K562 (cell line): ENCODE measurements at places on chromosomes 13 and 19. TPM values are rescaled to one million over a fixed set of nuclear protein-coding genes. Genes with fewer than 3 reads are reported as not detected.

DNA sequence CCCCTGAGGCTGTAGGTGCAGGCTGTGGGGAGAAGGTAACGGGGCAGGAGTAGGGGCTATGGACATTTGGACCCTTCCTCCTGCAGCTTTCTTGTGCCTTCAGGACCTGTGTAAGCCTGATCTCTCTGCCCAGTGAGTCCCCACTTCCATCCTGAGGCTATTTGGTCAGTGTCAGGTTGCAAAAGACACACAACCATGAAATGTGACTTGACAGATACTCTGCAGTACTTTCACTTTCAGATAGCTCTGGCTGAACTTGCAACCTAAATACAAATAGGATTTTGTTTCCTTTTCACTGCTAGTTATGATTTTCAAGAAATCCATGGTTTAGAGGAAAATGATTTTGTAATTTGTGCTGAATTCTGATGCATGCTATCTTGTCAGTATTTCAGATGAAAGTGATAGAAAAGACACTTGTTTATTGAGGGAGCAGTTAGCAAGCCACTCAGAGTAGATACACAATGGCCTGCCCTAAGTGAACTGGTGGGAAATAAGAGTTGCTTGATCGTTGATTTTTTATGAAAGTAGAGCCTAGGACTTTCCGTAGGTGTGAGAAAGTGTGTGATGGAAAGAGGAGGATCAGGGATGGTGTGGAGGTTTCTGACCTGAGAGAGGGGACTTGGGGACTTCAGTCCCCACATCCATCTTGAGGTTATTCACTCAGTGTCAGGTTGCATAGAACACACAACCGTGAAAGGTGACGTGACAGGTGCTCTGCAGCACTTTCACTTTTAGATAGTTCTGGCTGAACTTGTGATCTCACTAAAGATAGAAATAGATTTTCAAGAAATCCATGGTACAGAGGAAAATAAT lies 18.1 kb upstream of the EID2 start:
- no peak overlapping the region for H3K4me3 ChIP-seq
- peaks cover 15% of the 10 kb centered on the region; the same call in 2 of the 3 replicates for H3K27me3 ChIP-seq
- no peak for DNase-seq
- no peak overlapping the region for H3K27ac ChIP-seq
- no peaks in the 10 kb centered on the region for H3K4me1 ChIP-seq
- H3K36me3 ChIP-seq: no peaks in the 10 kb centered on the region

GRCh38 chr19:958967-959855 lies 24.9 kb upstream of the WDR18 start:
- H3K36me3 ChIP-seq: peaks cover 53% of the 10 kb centered on the region; the same call in 2 of the 3 replicates
- H3K4me3 ChIP-seq: no peak overlapping the region
- no peaks in the 10 kb centered on the region for H3K27me3 ChIP-seq
- peak overlapping the region; percentile 50; the same call in 2 of the 3 replicates for H3K27ac ChIP-seq

GRCh38 chr13:97505017-97505416 lies 71.0 kb downstream of the RAP2A start:
- DNase-seq: no peak
- no peaks in the 10 kb centered on the region for H3K4me1 ChIP-seq
- H3K27ac ChIP-seq: no peak overlapping the region
- H3K36me3 ChIP-seq: no peaks in the 10 kb centered on the region

- no peaks in the 10 kb centered on the region for H3K4me1 ChIP-seq
- no peaks in the 10 kb centered on the region for H3K36me3 ChIP-seq
- DNase-seq: no peak
- peaks cover 24% of the 10 kb centered on the region for H3K27me3 ChIP-seq
These were observed 3.4 kb upstream of the URAD start for GRCh38 chr13:27991881-27992280.

DNA sequence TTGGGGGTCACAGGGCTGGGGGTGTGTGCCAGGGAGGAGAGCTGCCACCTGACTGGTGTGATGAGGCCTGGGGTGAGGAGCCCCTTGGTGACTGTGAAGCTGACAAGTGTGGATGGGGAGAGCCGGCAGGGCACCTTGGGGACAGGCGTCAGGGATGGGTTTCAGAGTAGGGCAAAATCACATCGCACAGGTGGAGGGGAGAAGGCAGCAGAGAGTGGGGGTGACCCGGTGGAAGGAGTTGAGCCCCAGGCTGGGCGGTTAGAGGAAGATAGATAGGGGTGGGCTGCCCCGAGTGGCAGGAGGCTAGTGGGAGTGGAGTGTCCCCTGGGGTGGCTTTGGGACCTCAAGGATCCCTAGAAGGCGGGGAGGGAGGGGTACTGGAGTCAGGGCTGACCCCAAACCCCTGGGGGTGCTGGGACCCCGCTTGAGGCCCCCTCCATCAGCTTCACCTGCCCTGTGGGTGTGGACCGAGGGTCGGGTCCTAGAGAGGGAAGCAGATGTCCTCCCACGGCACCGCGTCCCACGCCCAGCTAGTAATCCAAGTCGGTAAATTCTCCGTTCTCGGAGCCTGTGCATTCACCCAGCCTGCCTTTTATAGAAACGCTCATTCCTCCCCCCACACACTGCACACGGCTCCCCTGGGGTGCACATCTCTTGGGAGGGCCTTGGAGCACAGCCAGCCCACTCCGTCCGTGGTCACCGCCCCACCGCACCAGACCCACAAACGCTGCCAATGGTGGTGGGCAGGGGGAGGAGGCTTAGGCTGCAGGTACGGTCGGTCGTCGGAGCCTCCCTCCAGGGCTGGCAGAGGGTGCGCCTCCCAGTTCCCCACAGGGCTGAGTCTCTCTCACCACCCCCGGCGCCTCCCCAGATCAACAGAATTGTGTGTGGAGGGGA lies 2.4 kb downstream of the CTXN1 start:
- H3K4me3 ChIP-seq: no peak overlapping the region
- H3K27me3 ChIP-seq: no peaks in the 10 kb centered on the region
- no peak overlapping the region for H3K27ac ChIP-seq
- no peak for DNase-seq
- peaks cover 19% of the 10 kb centered on the region for H3K4me1 ChIP-seq

DNA sequence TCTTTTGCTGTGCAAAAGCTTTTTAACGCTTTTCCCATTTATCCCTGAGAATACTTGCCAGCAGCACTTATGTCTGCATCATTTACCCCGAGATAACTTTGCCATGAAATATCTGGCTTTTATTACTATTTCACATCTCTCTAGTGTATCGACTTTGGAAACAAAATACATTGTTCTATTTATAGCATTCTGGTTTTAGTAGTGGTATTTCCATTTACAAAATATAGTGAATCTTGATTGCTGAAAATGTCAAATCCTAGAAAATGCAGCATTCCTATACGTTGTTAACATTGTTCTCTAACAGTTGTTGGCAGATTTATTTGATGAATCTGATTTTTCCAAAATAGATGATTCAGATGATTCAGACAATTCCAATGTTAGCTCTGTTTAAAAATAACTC lies 189.3 kb upstream of the SPRY2 start:
- no peak overlapping the region for H3K27ac ChIP-seq
- no peaks in the 10 kb centered on the region for H3K4me1 ChIP-seq
- no peak for DNase-seq
- H3K4me3 ChIP-seq: no peak overlapping the region

DNA sequence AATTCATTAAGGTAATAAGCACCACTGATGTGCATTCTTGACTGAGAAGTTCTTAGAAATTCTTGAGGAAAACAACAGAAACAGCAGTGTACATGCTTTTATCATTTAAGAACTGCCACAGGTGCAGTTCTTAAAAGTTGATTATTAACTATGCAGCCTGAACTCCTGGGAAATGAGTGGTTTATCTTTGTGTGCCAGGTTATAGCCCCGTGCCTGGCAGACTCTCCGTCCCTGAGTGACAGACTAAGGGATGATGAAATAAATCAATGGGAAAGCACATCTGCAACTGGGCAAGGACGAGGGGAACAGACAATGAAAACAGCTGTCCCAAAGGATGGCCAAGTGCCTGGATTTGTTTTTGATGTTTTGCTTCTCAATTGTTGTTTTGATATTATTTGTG lies 84.4 kb upstream of the SPATA13 start:
- no peak overlapping the region for H3K4me3 ChIP-seq
- H3K27ac ChIP-seq: no peak overlapping the region
- H3K36me3 ChIP-seq: no peaks in the 10 kb centered on the region
- no peaks in the 10 kb centered on the region for H3K4me1 ChIP-seq

DNA sequence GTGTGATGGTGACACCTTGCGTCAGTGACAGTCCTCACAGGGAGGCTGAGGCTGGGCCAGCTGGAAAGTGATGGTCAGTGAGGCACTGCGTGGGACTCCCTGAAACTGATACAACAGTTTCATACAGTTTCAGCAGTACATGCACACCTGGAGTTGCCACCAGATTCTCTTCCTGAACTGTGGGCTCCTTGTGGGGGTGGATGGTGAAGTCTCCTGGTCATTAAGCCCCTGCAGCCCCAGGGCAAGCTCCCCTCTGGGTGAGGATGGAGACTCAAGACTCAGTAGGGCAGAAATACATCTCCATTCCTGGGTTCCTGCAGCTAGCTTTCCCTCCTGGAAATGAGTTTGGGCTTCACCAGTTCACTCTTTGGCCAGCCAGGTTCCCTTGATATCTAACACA lies 392.7 kb downstream of the UQCRFS1 start:
- no peak overlapping the region for H3K4me3 ChIP-seq
- DNase-seq: no peak
- no peaks in the 10 kb centered on the region for H3K4me1 ChIP-seq

DNA sequence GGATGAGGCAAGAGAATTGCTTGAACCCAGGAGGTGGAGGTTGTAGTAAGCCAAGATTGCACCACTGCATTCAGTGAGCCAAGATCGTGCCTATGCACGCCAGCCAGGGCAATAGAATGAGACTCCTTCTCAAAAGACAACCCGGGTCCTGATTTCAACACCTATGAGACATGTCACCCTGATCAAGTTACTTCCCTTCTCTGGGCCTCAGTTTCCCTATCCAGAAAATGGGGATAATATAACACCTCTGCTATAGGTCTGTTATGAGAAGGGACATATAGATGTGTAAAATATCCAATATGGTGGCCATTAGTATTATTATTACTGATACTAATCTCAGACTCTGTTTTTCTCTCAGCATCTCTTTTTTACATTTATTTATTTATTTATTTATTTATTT lies 12.9 kb upstream of the GIPR start:
- peaks cover 11% of the 10 kb centered on the region for H3K4me1 ChIP-seq
- H3K27me3 ChIP-seq: no peaks in the 10 kb centered on the region
- H3K36me3 ChIP-seq: no peaks in the 10 kb centered on the region
- no peak overlapping the region for H3K4me3 ChIP-seq

DNA sequence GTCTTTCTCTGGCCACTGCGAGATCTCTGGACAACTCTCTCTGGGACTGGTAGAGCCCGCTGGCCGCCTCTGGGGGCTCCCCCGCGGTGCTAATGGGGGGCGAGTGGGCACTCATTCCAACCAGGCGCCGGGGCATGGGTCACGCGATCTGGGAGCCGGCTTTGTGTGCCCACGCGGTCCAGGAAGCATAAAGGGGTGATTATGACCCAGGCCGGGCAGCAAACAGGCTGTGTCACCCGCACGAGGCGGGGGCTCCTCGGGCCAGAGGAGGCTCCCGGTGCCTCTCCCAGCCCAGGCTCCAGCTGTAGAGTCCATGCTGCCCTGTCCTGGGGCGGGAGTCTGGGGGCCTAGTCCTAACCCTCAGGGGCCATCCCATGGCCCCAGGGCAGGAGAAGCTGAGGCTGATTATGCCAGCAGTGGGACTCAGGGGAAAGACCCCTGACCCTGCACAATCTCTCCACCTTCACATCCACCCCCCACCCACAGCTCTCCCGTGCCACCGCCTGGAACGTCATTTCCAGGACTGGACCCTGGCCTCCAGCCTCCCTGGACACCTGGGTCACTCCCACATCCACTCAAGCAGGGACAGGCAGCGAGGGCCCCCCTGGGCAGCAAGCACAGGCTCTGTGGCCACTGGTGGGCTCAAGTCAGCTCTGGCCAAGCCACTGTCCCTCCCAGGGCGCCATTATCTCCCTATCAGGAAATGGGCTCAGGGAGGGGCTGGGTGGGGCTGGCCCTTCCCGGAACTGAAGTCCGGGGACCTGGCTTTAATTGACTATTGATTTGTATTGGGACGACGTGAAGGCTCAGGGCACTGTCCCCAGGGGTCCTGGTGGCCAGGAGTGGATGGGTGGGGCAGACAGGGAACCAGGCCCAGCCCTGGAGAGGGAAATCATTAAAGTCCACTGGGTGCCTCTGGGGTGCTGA lies 50.0 kb downstream of the PTPRS start:
- H3K4me1 ChIP-seq: peaks cover 67% of the 10 kb centered on the region
- H3K27me3 ChIP-seq: peaks cover 9% of the 10 kb centered on the region; the same call in 1 of the 2 replicates
- peaks cover 5% of the 10 kb centered on the region; the same call in 2 of the 3 replicates for H3K36me3 ChIP-seq
- no peak overlapping the region for H3K4me3 ChIP-seq

DNA sequence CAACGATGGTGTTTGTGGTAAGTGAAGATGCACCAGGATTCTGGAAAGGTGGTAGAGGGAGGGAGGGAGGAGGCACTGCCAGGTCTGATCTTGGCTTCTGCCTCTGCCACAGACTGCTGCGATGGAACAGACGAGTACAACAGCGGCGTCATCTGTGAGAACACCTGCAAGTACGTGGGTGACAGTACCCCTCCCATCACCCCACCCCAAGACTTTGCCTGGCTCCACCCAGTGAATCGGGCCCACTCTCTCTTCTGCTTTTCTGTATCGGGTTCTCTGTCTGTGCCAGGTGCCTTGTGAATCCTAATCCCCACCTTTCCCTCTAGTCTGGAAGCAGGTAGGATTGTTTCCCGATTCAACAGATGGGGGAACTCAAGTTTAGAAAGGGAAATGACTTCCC lies 2.5 kb downstream of the PRKCSH start:
- H3K4me3 ChIP-seq: no peak overlapping the region
- H3K4me1 ChIP-seq: peaks cover 11% of the 10 kb centered on the region; the same call in 2 of the 3 replicates
- no peak overlapping the region for H3K27ac ChIP-seq
- H3K36me3 ChIP-seq: peaks cover 61% of the 10 kb centered on the region
- no peaks in the 10 kb centered on the region for H3K27me3 ChIP-seq

PTPRH gene
- 25.5 and 26.4 TPM in 2 replicates for total RNA-seq

CABP5 gene
- not detected in 2 replicates for total RNA-seq

CEACAM6 gene
- 0.24 and 0.29 TPM in 2 replicates for total RNA-seq

FPR1 gene
- total RNA-seq: 0.18 TPM in 1 of 2 replicates, not detected in the other
